ENCODE measurements at places on chromosomes 5 and 9. TPM values are rescaled to one million over a fixed set of nuclear protein-coding genes. Genes with fewer than 3 reads are reported as not detected.

GRCh38 chr5:76303921-76304320, 99.2 kb upstream of the IQGAP2 start:
- no peak overlapping the region for H3K4me3 ChIP-seq
- H3K27ac ChIP-seq: peak overlapping the region; percentile 45
- peak; percentile 62 for DNase-seq
- peaks cover 7% of the 10 kb centered on the region for H3K36me3 ChIP-seq
- H3K4me1 ChIP-seq: peaks cover 42% of the 10 kb centered on the region
- H3K27me3 ChIP-seq: peaks cover 5% of the 10 kb centered on the region

DNA sequence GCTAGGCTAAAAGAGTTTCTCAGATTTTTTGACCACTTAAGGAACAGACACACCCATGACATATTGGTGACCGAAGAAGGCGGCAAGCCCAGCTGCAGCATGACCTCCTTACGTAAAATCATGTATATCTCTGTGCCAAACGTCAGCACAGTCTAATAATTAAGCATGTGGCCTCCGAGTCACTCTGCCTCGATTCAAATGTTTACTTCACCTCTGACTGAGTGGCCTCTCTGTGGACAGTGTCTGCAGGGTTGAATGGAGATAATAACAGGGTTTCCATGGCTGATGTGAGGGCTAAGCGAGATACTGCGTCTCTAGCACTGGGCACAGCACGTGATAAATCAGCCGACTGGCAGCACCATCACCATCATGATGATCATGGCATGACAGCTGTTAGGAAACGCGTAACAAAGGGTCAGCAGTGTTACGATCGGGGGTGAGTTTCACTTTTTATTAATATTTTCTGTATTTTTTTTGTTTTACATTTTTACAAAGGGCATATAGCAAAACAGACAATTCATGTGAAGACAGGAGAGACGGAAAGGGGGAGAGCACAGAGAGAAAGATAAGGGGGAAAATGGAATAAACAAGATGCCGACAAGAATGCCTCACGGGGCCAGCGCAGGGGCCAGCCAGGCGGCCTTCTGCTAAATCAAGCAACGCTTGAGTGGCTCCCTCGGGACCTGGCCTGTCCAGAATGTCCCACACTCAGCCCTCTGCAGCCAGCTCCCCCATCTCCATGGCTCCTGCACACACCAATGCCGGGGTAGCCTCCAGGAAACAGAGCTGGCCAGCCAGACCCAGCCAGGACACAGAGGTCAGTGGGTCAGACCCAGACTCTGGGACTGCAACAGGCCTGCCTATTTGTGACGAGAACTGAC, 60.3 kb downstream of the ADAMTS2 start:
- no peaks in the 10 kb centered on the region for H3K36me3 ChIP-seq
- H3K27me3 ChIP-seq: no peaks in the 10 kb centered on the region
- no peak overlapping the region for H3K27ac ChIP-seq
- no peak for DNase-seq

DNA sequence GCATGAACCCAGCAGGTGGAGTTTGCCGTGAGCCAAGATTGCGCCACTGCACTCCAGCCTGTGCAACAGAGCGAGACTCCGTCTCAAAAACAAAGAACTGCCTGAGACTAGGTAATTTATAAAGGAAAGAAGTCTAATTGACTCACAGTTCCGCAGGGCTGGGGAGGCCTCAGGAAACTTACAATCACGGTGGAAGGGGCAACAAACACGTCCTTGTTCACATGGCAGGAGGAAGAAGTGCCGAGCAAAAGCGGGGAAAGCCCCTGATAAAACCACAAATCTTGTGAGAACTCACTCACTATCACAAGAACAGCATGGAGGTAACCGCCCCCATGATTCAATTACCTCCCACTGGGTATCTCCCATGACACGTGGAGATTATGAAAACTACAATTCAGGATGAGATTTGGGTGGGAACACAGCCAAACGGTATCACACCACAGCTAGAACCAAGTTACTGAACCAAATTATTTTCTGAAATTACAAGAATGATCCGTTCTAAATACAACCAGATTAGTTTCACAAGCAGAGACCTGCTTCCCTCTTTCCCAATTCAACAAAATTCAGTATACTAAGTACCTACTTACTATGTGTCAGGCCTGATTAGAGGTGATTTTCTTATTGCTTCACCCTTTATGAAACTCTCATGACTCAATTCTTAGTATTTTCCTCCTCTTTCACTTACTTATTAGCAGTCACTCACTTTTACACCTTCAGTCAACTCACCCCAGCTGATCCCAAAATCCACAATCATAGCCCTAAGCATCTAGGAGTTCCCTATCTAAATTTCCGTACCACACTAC, 8.4 kb downstream of the UBTD2 start:
- peak; percentile 56 for DNase-seq
- H3K36me3 ChIP-seq: peaks cover 19% of the 10 kb centered on the region
- no peak overlapping the region for H3K4me3 ChIP-seq
- no peak overlapping the region for H3K27ac ChIP-seq

DNA sequence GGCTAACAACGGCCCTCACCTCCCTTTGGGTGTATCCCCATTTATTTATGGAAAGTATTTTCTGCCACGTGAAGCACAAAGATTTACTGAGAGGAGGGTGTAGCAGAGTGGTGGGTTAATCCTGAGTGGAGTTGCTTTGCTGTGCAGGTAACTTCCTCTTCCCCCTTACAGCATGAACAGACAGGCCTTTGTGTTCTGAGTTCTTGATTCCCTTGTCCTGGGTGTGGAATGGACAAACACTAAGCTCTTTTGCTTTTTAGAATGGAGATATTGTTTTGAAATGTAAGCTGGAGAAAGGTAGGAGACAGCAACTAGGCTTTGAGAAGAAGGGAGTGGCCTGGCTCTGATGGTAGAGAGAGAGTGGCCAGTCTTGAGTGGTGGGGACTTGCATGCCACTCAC, 17.1 kb upstream of the GLRX start:
- no peaks in the 10 kb centered on the region for H3K36me3 ChIP-seq
- DNase-seq: no peak

- peaks cover 6% of the 10 kb centered on the region for H3K27me3 ChIP-seq
- H3K36me3 ChIP-seq: no peaks in the 10 kb centered on the region
- peaks cover 2% of the 10 kb centered on the region for H3K4me1 ChIP-seq
These were observed 281.1 kb upstream of the ANKRD55 start for GRCh38 chr5:56514245-56514644.

GRCh38 chr9:129485145-129485774, 135.6 kb downstream of the C9orf50 start:
- no peak overlapping the region for H3K4me3 ChIP-seq
- peaks cover 38% of the 10 kb centered on the region for H3K4me1 ChIP-seq
- peaks cover 14% of the 10 kb centered on the region for H3K27me3 ChIP-seq
- H3K36me3 ChIP-seq: peaks cover 4% of the 10 kb centered on the region

DNA sequence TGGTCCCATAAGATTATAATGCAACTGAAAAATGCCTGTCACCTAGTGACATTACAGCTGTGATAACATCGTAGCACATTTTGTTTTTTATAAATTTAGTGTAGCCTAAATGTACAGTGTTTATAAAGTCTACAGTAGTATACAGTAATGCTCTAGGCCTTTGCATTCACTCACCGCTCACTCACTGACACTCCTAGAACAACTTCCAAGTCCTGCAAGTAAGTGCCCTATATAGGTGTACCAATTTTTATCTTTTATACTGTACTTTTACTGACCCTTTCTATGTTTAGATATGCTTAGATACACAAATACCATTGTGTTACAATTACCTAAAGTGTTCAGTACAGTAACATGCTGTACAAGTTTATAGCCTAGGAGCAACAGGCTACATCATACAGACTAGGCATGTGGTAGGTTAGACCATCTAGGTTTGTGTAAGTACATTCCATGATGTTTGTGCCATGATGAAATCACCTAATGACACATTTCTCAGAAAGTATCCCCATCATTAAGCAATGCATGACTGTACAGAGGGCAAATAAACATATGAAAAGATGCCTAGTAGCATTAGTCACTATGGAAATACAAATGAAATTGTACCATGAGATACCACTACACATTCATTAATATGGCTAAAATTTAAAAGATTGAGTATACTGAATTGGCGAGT, 127.6 kb downstream of the TRPM6 start:
- no peak overlapping the region for H3K4me3 ChIP-seq
- no peak for DNase-seq
- peaks cover 4% of the 10 kb centered on the region for H3K27me3 ChIP-seq
- no peaks in the 10 kb centered on the region for H3K4me1 ChIP-seq
- H3K27ac ChIP-seq: no peak overlapping the region
- no peaks in the 10 kb centered on the region for H3K36me3 ChIP-seq

GRCh38 chr5:37738057-37738691, 101.7 kb downstream of the GDNF start:
- H3K27ac ChIP-seq: no peak overlapping the region
- peaks cover 13% of the 10 kb centered on the region for H3K27me3 ChIP-seq
- peak; percentile 55 for DNase-seq
- peaks cover 31% of the 10 kb centered on the region for H3K4me1 ChIP-seq

GRCh38 chr9:36336131-36336907, 63.8 kb downstream of the RNF38 start:
- H3K27me3 ChIP-seq: no peaks in the 10 kb centered on the region
- peaks cover 2% of the 10 kb centered on the region for H3K4me1 ChIP-seq
- no peak for DNase-seq
- H3K4me3 ChIP-seq: no peak overlapping the region
- H3K27ac ChIP-seq: no peak overlapping the region

DNA sequence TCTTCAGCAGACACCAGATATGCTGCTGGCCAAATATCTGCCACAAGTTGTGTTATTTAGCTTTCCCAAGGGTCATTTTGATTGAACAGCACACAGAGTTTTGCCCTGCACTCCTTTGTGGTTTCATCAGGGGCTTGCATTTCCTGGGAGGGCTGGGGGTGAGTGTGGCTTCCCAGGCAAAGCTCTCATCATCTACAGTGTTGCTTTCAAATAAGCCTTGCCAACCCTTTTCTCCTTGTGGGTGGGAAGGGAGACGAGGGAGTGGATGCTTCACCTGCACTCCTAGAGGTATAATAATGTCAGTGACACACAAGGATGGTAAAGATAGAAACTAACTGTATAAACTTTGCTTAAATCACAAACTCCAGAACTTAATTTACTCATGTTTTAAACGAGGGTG, 107.0 kb downstream of the MARCHF11 start:
- no peak overlapping the region for H3K27ac ChIP-seq
- H3K4me3 ChIP-seq: no peak overlapping the region
- H3K27me3 ChIP-seq: no peaks in the 10 kb centered on the region

DNA sequence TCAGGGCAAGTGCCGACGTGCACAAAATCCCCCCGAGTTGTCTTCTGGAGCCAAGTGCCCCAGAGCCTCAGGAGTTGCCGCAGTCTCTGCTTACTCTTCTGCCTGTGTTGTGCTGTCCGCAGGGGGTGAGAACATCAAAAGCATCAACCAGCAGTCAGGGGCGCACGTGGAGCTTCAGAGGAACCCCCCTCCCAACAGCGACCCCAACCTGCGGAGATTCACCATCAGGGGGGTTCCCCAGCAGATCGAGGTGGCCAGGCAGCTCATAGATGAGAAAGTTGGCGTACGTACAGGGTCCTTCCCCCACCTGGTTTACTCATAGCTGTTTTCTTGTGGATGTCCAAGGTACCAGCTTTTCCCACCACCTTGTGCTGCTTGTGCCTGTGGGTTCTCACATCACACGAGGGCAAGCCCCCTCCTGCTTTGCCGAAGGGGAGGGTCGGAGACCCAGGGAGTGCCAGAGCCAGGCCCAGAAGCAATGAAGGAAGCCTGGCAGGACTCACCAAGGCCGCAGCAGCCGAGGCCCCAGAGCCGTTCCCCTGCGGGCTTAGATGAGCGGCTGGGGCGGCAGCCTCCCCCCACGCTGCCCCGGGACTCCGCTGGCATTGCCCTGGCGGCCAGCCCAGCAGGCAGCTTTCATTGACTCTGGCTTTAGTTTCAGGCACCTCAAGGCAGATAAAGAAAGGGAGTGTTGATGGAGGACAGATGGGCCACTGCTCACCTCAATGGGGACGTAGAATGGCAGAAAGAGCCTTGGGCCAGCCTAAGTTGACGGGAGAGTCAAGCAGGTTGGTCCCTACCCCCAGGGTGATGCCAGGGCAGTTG, 33.7 kb upstream of the PRDM12 start:
- H3K27me3 ChIP-seq: no peaks in the 10 kb centered on the region
- no peak overlapping the region for H3K4me3 ChIP-seq
- H3K27ac ChIP-seq: no peak overlapping the region
- H3K4me1 ChIP-seq: no peaks in the 10 kb centered on the region
- no peak for DNase-seq

DNA sequence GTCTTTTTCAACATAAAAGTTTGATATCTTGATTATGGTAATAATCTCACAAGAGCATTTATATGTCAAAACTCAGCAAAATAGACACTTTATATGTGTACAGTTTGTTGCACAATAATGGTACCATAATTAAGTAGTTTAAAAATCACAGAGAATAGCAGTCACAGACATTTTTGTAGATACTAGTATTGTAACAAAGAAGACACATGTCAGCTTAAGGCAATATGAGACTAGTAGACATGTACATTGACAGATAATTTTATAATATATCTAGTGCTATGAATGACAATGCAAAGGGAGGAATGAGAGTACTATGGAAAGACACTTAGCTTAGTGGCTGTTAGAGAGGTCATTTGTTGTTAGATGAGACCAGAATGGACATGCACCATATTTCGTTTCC, 1490.6 kb upstream of the CDH6 start:
- no peak overlapping the region for H3K27ac ChIP-seq
- DNase-seq: no peak
- no peaks in the 10 kb centered on the region for H3K36me3 ChIP-seq
- H3K4me3 ChIP-seq: no peak overlapping the region

DNA sequence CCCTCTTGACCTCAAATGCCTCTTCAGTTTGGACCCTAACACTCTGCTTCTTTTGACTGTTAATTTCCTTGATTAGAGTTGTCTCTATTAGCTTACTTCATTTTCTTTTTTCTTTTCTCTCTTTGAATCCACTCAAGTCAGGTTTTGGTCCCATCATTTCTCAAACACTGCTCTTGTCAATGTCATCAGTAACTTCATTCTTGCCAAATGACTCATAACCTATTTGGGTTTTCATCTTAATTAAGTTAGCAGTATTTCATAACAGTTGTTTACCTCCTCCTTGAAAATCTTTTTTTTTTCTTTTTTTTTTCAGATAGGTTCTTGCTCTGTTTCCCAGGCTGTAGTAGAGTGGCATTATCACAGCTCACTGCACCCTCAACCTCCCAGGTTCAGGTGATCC, 119.6 kb downstream of the PARP8 start:
- H3K27ac ChIP-seq: no peak overlapping the region
- DNase-seq: no peak
- peaks cover 10% of the 10 kb centered on the region for H3K4me1 ChIP-seq
- H3K36me3 ChIP-seq: peaks cover 58% of the 10 kb centered on the region
- H3K4me3 ChIP-seq: no peak overlapping the region
- H3K27me3 ChIP-seq: no peaks in the 10 kb centered on the region

DNA sequence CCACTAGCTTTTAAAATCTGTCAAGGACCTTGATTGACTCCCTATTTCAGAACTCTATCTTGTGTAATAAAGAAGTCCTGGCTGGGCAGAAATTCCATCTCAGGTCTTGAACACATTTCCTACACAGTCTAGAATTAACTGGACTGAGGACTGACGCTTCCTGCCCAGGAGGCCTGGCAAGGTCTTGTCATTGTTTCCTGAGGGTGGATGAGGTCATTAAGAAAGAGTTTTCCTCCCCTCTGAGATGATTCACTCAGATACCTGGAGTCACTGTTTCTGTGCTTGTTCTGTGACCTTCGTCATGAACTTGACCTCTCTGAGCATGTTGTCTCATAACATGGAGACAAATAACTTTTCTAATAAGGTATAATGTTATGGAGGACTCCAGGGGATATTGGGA, 10.0 kb downstream of the MTAP start:
- peaks cover 29% of the 10 kb centered on the region for H3K36me3 ChIP-seq
- H3K4me1 ChIP-seq: peaks cover 33% of the 10 kb centered on the region
- H3K4me3 ChIP-seq: no peak overlapping the region
- DNase-seq: no peak

ATP6V0E1 gene
- 144 TPM for total RNA-seq

PDE6A gene
- not detected for total RNA-seq

FBP2 gene
- not detected for total RNA-seq

KIF4B gene
- not detected for total RNA-seq

ANKRD18A gene
- total RNA-seq: 1.5 TPM
